ENCODE measurements at places on chromosomes 5 and 9.

DNA sequence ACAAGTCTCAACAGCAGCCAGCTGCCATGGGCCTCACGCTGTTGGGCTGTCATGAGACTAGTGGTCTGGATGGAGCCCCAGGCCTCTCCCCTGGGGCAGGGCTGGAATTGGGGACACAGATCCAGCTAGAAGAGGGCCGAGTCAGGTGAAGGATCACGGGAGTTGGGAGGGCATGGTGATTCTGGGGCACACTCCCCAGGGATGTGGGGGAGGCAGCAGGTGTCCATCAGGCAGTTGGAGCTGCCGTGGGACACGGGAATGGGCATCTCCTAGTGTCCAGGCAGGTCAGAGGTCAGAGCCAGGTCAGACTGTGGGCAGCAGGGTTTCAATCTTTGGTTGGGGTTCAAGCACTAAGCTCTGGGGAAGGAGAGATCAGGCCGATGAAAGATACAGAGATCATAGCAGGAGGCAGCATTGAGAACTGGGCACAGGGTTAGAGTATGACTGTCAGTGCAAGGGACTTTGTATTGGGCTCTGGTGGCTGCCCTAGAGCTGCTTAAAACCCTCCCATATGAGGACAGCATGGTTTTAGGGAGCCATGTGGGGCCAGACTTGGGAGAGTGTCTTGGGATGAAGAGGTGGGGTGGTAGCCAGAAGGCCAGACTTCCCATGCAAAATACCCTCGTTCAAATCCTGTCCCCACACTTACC, 59.2 kb downstream of the ARHGEF37 start:
- DNase-seq: no peak

DNA sequence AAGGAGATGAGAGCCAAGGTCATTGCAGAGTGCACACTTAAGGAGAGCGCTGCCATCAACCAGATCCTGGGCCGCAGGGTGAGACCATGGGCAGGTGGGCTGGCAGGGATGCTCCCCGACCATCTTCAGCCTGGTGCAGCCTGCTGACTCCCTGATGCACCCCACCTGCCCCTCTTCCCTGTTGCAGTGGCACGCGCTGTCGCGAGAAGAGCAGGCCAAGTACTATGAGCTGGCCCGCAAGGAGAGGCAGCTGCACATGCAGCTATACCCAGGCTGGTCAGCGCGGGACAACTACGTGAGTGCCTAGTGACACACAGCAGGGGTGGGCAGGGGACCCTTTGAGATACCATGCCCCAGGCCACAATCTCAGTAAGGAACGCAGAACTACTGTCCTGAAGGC, 28.3 kb downstream of the TCF7 start:
- no peak for DNase-seq

DNA sequence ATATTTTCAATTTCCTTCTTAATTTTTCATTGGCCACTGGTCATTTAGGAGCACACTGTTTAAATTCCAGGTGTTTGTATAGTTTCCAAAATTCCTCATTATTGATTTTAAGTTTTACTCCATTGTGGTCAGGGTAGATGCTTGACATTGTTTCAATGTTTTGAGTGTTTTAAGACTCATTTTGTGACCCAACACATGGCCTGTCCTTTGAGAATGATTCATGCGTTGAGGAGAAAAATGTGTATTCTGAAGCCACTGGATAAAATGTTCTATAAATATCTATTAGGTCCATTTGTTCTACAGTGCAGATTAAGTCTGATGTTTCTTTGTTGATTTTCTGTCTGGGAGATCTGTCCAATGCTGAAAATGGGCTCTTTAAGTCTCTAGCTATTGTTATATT, 24.4 kb upstream of the FNIP1 start:
- DNase-seq: no peak

DNA sequence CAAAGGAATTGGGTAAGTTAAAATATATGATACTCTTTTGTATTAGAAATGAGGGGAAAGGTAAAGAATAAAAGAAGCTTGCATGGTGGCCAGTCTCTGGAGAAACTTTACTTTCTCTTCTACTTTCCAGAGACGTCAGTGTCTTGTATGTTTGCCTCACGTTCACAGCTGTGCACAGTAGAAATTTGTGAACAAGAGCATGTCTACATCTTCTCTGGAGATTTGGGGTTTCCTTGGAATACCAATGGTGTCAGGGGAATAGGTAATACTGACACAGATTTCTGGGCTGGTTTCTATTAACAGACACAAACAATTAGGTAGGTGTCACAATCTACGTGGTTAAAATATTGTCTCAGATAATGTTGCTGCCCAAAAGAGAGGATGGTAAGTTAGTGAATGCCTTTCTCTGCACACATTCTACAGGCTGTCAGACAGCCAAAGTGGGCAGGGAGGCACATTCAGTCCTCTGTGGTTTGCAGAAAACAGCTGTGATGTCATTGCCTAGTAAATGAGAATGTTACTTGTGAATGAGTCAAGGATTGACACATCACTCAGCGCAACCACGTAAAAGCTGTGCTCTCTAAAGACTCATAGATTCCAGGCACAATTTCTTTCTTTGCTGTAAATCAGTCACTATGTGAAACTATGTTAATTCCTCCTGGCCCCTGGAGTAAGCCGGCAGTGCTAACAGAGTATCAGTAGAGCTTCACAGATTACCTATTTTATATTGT, 397.1 kb downstream of the MAN2A1 start:
- peak; percentile 98 for DNase-seq

- no peak for DNase-seq
Measured at GRCh38 chr5:14900693-14901461, 29.3 kb upstream of the ANKH start.

DNA sequence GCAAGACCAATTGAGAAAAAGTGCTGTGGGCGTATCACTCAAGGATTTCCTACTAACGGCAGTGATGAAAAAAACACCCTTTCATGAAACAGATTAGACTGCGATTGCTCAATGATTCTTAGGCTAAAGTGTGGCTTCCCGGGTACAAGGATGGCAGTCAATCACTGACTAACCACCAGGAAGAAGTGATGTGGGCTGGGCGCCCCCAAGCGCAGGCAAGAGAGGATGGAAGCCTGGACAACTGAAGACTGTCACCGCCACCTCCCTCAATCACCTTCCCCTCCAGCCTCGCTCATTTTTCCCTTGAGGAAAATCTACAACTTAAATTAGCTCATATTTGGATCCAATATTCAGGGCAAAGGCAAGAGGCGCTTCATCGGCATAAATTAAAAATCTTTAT, 707.2 kb downstream of the MTRR start:
- DNase-seq: no peak

- DNase-seq: no peak
Measured at GRCh38 chr9:38435521-38435920, 11.3 kb upstream of the IGFBPL1 start.

DNA sequence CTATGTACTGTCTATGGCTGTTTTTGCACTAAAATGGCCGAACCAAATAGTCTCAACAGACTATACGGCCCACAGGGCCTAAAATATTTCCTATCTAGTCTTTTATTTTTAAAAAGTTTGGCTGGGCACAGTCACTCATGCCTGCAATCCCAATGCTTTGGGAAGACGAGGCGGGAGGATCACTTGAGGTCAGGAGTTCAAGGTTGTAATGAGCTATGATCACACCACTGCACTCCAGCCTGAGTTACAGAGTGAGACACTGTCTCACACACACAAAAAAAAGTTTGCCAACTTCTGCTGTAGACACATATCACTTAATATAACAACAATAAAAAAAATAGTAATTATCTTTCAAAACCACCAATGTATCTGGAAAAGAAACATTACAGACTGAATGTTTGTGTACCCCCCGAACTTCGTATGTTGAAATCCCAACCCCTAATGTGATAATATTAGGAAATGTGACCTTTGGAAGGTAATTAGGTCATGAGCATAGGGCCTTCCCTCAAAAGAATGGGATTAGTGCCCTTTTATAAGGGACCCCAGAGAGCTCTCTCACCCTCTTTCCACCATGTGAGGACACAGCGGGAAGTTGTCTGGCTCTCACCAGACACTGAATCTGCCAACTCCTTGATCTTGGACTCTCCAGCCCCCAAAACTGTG, 53.5 kb upstream of the HK3 start:
- no peak for DNase-seq

- DNase-seq: peak; percentile 85
Measured at GRCh38 chr5:90949469-90950358, 391.1 kb downstream of the ADGRV1 start.

- DNase-seq: no peak
Measured at GRCh38 chr9:98774746-98775145, 21.6 kb downstream of the ANKS6 start.

DNA sequence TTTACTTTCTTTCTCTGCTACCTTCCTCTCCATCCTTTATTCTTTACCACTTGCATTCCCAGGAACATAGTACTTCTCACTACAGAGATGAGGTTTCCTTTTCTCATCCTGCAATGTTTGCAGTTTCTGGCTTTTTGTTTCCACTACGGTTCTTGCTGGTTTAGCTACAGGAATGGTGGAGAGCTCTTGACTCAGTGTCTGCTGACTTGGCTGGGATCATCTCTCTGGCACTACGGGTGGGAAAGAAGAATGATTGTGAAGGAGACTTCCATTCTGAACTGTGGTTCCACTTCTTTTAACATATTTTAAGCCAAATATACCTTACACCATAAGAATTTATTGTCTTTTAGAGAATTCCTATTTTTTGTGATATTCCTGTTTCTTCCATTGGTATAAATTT, 65.1 kb downstream of the NREP start:
- DNase-seq: no peak

DNA sequence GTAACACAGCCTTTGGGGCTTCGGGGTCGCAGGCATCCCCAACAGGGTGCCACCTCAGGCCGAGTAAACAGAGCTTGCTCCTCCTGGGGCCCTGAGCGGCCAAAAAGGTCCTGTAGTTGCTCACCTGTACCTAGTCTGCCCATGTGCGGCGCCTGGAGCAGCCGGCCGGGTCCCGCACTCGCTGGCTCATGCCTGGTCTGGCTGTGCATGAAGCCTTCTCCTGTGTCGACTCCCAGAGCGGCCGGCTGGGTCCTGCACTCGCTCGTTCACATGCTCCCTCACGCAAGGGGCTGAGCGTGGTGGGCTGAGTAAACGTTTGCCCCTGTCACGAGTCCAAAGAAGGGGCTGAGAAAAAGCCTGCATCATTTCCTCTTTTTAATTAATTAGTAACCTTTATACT, 162.4 kb upstream of the TUT7 start:
- DNase-seq: no peak

DNA sequence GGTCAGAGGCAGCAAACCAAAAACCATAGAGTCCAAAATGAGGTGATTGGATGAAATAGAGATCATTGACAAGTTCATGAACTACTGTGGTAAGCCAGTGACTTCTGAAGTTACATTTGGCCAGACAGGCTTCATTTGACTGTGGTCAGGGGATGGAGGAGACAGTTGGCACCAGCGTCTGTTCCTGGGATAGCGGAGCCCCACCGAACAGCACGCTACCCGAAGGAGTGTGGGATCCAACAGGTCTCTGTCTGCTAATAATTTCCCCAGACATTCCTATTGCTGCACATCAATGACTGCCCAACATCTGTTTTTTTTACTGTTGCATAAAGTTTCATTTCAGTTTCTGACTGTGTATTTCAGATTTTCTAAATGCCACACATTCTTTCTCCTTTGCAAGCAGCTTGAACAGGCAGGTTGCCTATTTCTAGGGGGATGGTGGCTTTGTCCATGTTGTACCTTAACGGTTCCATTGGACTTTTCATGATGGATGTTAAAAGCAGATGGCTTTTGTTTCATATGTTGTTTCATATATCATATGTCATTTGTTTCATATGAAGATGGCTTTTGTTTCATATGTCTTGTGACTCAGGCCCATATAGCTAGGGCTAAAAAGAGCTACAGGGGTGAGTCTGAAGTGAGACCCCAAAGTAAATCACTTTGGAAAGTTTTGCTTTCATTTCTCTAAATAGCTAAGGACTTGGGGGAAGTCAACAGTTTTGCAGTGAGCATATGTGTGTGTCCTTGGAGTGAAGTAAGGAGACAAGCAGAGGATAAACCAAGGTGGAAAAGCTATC, 180.8 kb downstream of the GOLPH3 start:
- DNase-seq: peak; percentile 88

DNA sequence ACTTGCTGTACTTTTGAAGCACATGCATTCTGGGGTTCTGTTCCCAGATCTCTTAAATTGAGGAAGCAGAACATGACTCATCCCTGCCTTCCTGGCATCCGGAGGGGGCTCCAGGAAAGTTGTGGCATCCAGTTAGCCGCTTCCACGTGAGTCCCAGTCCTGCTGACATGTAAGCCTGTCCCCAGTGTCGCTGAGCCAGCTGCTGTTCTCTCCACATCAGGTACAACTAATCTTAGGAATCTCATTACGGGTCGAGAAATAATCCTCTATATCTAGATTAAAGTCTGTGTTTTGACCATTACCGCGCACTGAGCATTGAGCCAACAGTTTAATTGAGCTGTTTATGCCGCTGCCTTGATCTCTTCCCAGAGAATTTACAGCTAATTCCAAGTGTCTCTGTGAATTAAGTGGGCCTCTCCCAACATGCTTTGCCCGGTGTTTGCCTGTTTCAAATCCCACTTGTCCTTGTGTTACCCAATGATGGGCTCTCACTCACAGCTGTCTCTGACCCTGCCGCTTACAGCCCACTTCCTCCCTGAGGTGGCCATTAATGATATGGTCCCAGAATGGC, 10.5 kb upstream of the SHB start:
- no peak for DNase-seq

GRCh38 chr5:14186059-14186830, 43.1 kb downstream of the TRIO start:
- peak; percentile 80 for DNase-seq

GRCh38 chr5:62649476-62650113, 71.0 kb downstream of the LRRC70 start:
- no peak for DNase-seq

DNA sequence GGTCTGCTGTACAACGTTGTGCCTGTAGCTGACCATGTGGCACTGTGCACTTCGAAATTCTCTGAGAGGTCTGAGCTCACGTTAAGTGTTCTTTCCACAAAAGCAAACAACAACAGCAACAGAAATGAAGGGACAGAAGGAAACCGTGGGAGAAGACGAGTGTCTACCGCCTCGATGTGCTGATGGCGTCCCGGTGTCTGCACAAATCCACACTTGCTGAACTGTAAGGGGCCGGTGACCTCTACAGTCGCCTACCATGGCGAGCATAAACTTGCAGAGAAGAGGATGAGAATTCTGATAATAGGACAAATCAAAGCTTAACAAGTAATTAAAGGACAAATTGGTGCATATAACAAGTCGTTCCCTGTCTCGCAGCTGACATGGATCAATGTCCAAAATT, 114.0 kb downstream of the ADAMTS2 start:
- DNase-seq: no peak

GRCh38 chr9:95746408-95747180, 128.9 kb upstream of the ERCC6L2 start:
- no peak for DNase-seq

- no peak for DNase-seq
Measured at GRCh38 chr9:105932276-105932675, 237.9 kb downstream of the TMEM38B start.

- no peak for DNase-seq
Measured at GRCh38 chr9:71210326-71210725, 88.9 kb upstream of the TRPM3 start.

DNA sequence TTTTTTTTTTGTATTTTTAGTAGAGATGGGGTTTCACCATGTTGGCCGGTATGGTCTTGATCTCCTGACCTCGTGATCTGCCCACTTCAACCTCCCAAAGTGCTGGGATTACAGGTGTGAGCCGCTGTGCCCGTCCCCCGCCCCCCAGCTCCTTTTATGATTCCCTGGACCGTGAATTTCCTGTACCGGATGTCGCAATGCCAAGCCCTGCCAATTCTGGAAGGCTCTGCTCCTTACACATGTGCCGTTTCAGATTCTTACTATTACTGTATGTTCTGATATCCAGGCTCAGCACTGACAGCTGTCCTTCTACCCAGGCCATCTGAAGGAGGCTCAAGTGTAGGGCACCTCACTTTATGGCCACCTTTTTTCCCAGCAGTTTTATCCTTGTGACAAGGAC, 100.1 kb downstream of the PLCXD3 start:
- DNase-seq: no peak
